ENCODE measurements at places on chromosomes 5 and 9. TPM values are rescaled to one million over a fixed set of nuclear protein-coding genes. Genes with fewer than 3 reads are reported as not detected.

ADGRD2 gene
- not detected for total RNA-seq

MEGF9 gene
- total RNA-seq, result 65.2 TPM

PDCD1LG2 gene
- 1.0 TPM for total RNA-seq

LECT2 gene
- not detected for total RNA-seq

TNC gene
- total RNA-seq, result 1.0 TPM

FPGS gene
- 58.5 TPM for total RNA-seq

MZB1 gene
- not detected for total RNA-seq

TAF11L5 gene
- not detected for total RNA-seq

INSL4 gene
- total RNA-seq, result not detected

NCS1 gene
- total RNA-seq, result 70.0 TPM

SPATA31C1 gene
- not detected for total RNA-seq

MYORG gene
- 6.0 TPM for total RNA-seq

FBN2 gene
- total RNA-seq, result 3.2 TPM

SLC6A19 gene
- not detected for total RNA-seq

DNA sequence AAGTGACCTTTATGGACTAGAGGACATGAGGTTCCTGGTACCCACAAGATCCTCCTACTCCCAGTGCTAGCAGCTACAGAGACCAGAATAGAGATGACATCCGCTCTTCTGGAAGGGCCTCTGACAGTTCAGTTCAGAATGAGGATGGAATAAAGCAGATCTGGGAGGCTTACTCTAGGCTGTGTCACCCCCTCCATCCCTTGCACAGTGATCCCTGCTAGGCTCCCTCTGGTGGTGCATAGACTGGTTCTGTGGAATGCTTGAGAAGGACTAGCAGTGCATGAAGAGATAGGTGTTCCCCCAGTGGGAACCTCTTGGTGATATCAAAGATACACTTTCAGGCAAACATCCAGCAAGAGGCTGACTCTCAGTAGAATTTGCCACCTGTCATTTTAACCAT is 83.0 kb downstream of the NPR3 start:
- H3K27ac ChIP-seq, result no peak overlapping the region
- H3K36me3 ChIP-seq, result no peaks in the 10 kb centered on the region
- no peak overlapping the region for H3K4me3 ChIP-seq
- peak; percentile 35 for DNase-seq

- no peak for DNase-seq
- no peaks in the 10 kb centered on the region for H3K27me3 ChIP-seq
- H3K4me1 ChIP-seq, result peaks cover 28% of the 10 kb centered on the region
- peaks cover 7% of the 10 kb centered on the region for H3K36me3 ChIP-seq
Observed at GRCh38 chr9:27453860-27454553, 70.1 kb upstream of the IFNK start.

GRCh38 chr9:106334081-106334480 is 528.9 kb upstream of the ZNF462 start:
- no peaks in the 10 kb centered on the region for H3K36me3 ChIP-seq
- no peaks in the 10 kb centered on the region for H3K27me3 ChIP-seq
- DNase-seq, result no peak

GRCh38 chr9:133371261-133371711 is 4.6 kb downstream of the SURF4 start:
- no peak overlapping the region for H3K4me3 ChIP-seq
- H3K27ac ChIP-seq, result no peak overlapping the region
- peaks cover 10% of the 10 kb centered on the region for H3K36me3 ChIP-seq
- H3K4me1 ChIP-seq, result peaks cover 33% of the 10 kb centered on the region

DNA sequence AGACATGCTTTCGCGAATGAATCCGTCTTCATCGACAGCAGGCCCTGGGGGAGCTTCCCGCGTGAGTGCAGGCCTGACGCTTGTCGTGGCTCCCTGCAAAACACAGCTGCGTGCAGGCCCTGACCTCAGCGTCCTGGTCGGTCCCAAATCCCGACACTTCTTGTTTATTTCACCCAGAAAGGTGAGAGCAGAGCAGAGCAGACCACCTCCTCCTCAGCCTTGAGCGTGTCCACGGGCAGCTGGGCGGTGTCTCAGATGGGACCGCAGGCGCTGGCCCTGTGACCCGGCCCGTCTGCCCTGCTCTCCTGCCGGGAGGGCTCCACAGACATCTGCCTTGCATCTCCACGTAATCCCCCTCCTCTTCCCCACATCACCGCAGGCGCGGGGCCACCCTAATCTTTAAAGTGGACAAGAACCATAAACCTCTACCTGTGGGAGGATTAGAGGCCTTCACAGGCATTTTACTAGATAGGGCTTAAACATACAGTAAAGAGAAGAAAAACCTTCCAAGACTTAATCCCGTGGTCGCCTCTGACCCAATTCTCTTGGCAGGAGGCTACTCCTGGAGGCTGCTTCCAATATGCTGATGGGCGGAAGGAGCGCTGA is 7.5 kb upstream of the LHX3 start:
- no peak overlapping the region for H3K27ac ChIP-seq
- no peaks in the 10 kb centered on the region for H3K27me3 ChIP-seq
- H3K4me3 ChIP-seq, result no peak overlapping the region
- H3K36me3 ChIP-seq, result peaks cover 34% of the 10 kb centered on the region
- no peaks in the 10 kb centered on the region for H3K4me1 ChIP-seq
- no peak for DNase-seq

DNA sequence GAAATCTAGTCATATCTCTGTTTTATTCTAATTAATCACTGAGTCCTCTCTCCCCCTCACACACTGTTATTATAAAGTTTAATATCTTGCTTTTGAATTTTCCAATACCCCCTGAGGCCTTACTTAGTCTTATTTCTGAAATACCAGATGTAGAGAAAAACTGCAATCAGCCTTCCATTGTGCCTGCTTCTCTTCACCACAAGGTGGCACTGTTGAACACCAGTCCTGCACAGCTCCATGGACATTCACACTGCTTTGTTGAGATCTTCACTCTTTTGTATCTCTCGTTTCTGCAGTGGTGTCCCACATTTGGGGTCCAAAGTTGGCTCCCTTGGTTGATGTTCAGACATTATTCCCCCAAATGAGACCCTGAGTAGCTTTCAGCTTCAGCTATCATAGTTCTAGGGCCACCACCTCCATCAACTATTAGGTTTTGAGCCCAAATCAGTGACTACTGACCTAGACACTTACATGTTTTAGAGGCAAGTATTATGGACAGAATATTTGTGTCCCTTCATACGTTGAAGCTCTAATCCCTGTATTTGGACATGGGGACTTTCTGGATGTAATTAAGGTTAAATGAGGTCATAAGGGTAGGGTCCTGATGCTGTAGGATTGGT is 24.3 kb downstream of the BOD1 start:
- H3K27ac ChIP-seq, result no peak overlapping the region
- H3K27me3 ChIP-seq, result no peaks in the 10 kb centered on the region
- no peaks in the 10 kb centered on the region for H3K36me3 ChIP-seq
- H3K4me3 ChIP-seq, result no peak overlapping the region

GRCh38 chr9:91243029-91243428 is 118.7 kb downstream of the AUH start:
- DNase-seq, result no peak
- no peak overlapping the region for H3K27ac ChIP-seq
- H3K27me3 ChIP-seq, result no peaks in the 10 kb centered on the region
- no peak overlapping the region for H3K4me3 ChIP-seq
- H3K36me3 ChIP-seq, result no peaks in the 10 kb centered on the region
- peaks cover 7% of the 10 kb centered on the region for H3K4me1 ChIP-seq

- H3K4me1 ChIP-seq, result no peaks in the 10 kb centered on the region
- DNase-seq, result no peak
- no peaks in the 10 kb centered on the region for H3K36me3 ChIP-seq
- H3K4me3 ChIP-seq, result no peak overlapping the region
Observed at GRCh38 chr5:171291371-171291770, 17.7 kb upstream of the TLX3 start.

DNA sequence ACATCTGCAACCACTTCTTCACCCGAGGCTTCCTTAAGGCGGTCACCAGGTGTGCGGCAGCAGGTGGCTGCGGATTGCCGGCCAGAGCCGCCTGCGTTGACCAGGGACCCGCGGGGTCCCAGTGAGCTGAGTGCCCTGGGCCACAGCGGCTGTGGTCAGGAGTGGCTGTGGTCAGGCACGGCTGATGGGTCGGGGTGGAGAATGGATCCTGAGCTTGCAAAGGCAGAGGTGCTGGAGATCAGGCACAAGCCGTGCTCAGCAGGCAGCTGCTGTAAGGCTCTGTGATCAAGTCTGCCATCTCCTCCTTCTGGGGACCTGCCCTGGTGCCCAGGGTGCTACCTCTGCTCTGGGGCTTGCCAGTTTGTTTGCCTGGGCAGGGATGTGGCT is 2.1 kb downstream of the UAP1L1 start:
- no peak overlapping the region for H3K27ac ChIP-seq
- no peak overlapping the region for H3K4me3 ChIP-seq

GRCh38 chr5:143343042-143343441 is 60.4 kb downstream of the NR3C1 start:
- H3K4me3 ChIP-seq, result no peak overlapping the region
- DNase-seq, result no peak
- no peak overlapping the region for H3K27ac ChIP-seq
- H3K36me3 ChIP-seq, result no peaks in the 10 kb centered on the region

DNA sequence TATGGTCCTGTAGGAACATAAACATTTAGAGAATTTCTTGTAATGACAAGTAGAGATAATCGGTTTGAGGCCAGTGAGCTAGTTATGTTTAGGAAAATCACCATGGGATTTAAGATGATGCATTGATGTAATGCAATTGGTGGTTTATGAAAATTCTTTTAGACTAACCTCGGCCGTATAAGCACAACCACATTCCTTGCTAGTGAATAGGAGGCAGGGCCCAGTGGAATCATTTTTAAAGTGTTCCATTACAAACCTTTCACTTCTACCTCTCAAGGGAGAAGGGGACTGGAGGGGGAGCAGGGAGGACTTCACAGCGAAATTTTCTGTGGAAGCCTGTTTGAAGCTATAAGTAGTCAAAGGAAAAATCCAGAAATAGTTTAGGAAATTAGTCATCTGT is 71.8 kb upstream of the NFIL3 start:
- DNase-seq, result no peak
- no peak overlapping the region for H3K4me3 ChIP-seq
- H3K27ac ChIP-seq, result no peak overlapping the region

DNA sequence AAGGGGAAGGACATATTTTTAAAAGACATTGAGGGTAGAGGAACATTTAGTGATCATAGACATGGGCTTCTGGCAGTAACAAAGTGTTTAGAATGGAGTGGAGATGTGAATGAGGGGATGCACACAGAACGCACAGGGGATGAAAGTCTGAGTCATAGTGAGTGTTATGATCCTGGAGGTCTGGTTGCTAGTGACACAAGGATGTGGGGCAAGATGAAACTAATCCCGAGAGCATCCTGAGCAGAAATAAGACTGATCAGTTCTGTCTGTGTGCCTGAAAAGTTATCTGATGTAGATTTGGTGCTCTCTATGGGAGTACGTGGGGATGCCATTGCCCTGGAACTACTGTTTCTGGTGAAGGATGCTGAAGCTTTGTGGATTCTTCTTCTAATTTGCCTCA is 141.1 kb downstream of the CHSY3 start:
- H3K4me3 ChIP-seq, result no peak overlapping the region
- no peak for DNase-seq
- no peaks in the 10 kb centered on the region for H3K4me1 ChIP-seq

DNA sequence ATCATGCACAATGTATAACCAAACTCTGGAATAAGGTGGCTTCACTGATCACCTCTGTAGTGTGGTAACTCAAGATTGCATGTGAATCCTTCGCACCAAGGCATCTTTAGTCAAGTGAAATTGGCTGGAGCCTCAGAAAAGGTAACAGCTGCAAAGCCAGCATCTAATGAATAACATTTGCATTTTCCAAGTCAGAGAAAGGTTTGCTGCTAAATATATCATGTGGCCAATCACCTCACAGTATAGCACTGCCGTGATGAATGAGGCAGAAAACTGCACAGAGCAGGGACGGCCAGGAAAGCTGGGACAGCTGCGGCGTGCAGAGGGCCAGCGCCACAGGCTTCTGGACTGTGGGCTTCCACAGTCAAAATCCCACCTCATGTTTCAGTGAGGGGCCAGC is 18.5 kb downstream of the MRPS27 start:
- H3K4me1 ChIP-seq, result peaks cover 4% of the 10 kb centered on the region
- H3K36me3 ChIP-seq, result no peaks in the 10 kb centered on the region
- H3K4me3 ChIP-seq, result no peak overlapping the region
- H3K27me3 ChIP-seq, result no peaks in the 10 kb centered on the region
- H3K27ac ChIP-seq, result no peak overlapping the region
- DNase-seq, result no peak

DNA sequence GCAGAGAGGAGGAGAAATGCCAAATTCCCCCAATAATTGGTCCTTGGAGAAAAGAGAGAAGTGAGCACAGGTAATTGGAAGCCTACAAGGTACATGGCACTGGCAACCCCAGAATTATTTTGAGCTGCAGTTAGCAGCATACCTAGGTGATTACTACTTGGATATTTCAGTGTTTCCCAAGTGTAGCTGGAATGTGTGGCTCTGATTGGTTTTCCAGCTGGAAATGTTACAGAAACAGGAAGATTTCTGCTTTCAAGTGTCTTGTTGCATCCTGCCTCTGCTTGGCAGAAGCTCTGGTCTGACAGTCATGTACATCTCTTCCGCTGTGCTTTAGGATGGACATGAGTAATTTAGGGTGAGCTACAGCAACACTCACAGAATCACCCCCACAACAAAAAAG is 262.1 kb downstream of the ENC1 start:
- no peaks in the 10 kb centered on the region for H3K36me3 ChIP-seq
- no peaks in the 10 kb centered on the region for H3K27me3 ChIP-seq
- H3K4me1 ChIP-seq, result no peaks in the 10 kb centered on the region
- DNase-seq, result no peak
- H3K4me3 ChIP-seq, result no peak overlapping the region
- H3K27ac ChIP-seq, result no peak overlapping the region

DNA sequence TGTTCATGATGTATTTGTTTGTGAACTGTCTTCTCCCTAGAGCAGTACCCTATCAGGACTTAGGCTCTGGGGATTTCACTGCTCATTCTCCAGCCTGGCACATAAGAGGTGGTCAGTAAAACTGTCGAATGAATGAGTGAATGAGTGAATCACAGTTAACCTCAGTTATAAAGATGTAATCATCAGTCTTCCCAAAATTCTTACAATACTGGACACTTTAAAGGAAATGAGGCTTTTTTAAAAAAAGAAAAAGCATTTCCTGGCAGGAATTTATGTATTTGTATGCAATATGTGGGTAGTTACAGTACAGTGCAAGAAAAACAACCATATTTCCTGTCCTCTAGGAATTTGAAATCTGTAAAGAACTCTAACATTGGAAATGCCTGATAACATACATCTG is 59.6 kb downstream of the RAI14 start:
- peaks cover 11% of the 10 kb centered on the region for H3K4me1 ChIP-seq
- no peaks in the 10 kb centered on the region for H3K36me3 ChIP-seq
- H3K27ac ChIP-seq, result no peak overlapping the region
- no peaks in the 10 kb centered on the region for H3K27me3 ChIP-seq
- H3K4me3 ChIP-seq, result no peak overlapping the region
- no peak for DNase-seq

GRCh38 chr5:113187906-113188305 is 211.3 kb downstream of the DCP2 start:
- H3K27me3 ChIP-seq, result no peaks in the 10 kb centered on the region
- DNase-seq, result no peak
- H3K4me3 ChIP-seq, result no peak overlapping the region
- H3K36me3 ChIP-seq, result no peaks in the 10 kb centered on the region
- no peak overlapping the region for H3K27ac ChIP-seq

- no peak for DNase-seq
- no peaks in the 10 kb centered on the region for H3K4me1 ChIP-seq
- H3K4me3 ChIP-seq, result no peak overlapping the region
Observed at GRCh38 chr9:34891386-34891785, 66.7 kb upstream of the PHF24 start.

- H3K4me3 ChIP-seq, result no peak overlapping the region
- H3K4me1 ChIP-seq, result no peaks in the 10 kb centered on the region
- no peaks in the 10 kb centered on the region for H3K27me3 ChIP-seq
Observed at GRCh38 chr5:18000744-18001143, 366.5 kb downstream of the TAF11L14 start.

- DNase-seq, result no peak
- H3K27ac ChIP-seq, result no peak overlapping the region
- H3K36me3 ChIP-seq, result no peaks in the 10 kb centered on the region
- no peaks in the 10 kb centered on the region for H3K27me3 ChIP-seq
Observed at GRCh38 chr5:80031109-80031508, 4.0 kb upstream of the THBS4 start.

Data from thyroid gland (tissue), 4 donors.